ENCODE measurements at places on chromosomes 2 and 18.

DNA sequence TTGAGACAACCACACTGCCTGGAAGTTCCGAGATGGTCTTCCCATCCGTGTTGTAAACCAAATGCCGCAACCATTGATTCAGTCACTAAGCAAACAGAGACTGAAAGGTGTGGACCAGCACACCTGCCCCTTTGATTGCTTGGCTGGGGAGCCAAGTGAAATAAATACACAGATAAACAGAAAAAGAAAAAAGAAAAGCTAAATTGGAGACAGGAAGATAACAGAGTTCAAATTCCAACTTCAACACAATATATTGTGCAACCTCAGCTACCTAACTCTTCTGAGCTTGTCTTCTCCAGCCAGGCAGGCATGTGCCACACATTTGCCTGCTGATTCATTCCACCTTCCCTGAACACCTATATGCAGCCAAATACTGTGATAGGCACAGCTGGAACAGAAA, 110.9 kb downstream of the PID1 start:
- DNase-seq = no peak

- DNase-seq = no peak
Measured at GRCh38 chr2:74991977-74992376, 33.5 kb downstream of the POLE4 start.

DNA sequence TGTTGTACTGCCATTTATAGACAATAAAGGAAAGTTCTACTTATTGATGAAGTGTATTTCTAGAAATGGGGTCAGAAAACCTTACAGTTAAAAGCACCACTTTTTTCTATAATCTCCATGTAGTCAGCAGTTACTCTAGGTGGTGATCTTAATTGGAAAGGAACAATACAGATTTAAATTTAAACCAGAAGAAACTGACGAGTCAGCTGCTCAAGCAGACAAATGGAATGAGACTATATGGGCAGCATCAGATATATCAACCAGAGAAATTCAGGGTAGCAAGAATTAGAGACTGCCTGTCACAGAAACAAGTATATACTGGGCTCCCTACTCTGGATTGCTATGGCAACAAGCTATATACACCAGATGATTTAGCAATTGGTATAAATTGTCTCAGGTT, 99.6 kb upstream of the SCG2 start:
- no peak for DNase-seq

DNA sequence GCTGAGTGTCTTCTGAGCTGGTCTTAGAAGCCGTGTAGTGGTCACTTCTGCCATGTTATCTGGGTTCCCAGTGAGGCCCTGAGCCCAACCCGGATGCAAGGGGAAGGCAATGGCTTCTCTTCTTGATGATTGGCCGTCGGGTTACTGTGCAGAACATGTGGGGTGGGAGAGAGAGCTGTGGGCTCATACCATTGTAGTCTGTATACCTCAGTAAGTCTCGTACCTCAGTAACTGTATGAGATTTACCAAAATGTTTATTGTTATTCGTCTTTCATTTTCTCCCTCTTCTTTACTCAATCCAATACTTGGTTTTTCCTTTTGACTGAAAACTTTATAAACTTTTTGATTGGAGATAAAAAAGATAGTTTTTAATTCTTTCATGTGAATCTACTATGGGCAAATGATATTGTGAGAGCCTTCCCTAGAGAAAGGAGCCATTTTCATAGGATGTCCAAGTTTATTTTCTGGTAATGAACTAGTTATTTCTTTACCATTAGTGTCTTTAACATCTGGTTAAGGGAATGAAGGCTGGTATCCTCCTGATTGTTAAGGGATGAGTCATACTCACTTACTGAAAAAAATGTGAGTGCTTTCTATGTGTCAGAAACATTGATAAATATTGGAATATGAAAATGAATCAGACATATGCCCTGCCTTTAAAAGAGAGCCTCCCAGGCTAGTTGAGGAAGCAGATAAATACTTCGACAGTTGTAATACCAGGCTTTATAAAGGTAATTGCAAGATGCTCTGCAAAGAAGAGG, 129.9 kb downstream of the PRPF40A start:
- DNase-seq = no peak

DNA sequence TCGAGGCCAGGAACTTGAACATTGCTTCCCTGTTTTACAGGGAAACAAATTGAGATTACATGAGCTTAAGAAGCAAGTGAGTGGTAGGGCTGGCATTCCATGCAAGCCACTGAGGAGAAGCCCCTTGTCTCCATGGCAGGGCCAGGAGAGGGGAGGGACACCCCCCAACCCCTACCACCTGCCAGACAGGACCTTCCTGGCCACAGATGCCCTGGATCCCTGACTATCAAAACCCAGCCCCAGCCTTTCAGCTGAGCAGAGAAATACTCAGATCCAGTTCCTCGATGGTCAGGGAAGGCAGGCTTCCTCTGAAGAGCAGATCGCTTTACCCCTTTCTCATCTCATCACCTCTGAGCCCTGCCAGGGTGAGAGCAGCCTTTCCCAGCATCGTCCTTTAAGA, 53.8 kb upstream of the ALPP start:
- no peak for DNase-seq

GRCh38 chr2:228654707-228655106, 473.2 kb upstream of the SPHKAP start:
- no peak for DNase-seq

GRCh38 chr18:32684096-32684495, 88.7 kb downstream of the KLHL14 start:
- no peak for DNase-seq

DNA sequence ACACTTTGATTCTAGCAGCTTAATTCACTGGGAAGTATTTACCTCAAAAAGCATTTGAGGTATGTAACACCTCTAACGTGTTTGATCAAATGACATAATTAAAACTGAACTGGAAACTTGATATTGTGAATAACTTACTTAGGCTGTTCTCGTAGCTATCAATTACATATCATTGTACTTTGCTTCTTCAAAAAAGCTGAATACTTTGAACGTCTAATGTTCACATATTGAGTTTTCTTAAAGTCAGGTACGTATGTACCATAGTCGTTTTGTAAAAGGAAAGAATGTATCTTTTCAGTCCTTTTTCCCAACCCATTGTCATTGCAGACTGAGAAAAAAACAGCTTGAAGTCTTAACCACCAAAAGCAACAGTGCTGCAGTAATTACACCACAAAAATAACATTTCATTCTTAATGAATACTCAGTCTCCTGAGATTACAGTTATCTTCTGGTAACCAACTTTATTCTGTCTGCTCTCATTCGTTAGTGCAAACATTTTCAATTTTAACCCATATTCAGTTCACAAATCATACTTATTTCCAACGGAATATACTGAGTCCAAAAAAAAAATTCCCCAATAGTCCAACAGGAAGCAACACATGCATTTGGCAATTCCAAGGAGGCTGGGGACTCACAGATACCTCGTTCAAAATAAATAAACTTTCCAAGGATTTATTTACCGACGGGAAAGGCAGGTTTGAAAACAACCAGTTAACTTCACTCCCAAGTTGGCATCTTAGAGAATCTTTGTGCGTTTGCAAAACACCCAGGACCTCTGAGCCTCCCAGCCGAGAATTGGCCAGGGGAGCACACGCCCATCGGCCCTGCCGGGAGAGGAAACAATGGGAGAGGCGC, 1.1 kb downstream of the CHN1 start:
- no peak for DNase-seq

- DNase-seq = no peak
Measured at GRCh38 chr2:9089831-9090230, 86.3 kb upstream of the MBOAT2 start.

GRCh38 chr2:112627060-112628040, 18.4 kb upstream of the SLC20A1 start:
- no peak for DNase-seq

DNA sequence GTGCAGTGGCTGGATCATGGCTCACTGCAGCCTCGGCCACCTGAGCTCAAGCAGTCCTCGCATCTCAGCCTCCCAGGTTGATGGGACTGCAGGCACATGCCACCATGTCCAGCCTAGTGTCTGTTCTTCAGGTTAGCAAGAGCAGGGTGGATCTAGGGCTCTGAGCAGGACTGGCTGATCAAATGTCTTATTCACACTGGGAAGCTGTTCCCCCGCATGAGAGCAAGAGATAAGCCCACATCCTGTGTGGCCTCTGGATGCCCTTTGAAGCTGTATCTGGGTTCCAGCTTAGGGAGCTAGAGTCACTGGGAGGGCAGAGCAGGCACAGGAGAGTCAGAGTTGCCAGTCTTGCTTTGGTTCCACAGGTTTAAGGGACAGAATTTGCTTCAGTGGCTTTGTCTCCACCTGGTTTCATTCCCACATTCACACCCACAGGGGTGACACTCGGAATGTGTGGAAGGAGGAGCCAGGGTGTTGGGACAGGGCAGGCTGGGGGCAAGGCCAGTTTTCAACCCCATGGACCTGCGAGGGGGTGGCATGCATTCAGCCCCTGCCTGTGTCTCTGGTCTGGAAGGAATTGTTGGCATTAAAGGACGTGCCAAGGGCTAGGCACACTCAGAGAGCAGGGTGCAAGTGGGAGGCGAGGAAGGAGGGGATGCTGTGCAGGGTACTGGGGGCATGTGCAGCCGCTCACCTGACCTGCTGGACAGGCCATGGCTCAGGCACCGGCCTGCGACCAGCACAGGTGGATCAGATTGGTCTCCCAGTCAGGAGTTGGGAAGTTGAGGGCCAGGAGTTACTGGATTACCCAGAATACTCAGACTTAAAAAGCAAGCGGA, 24.5 kb downstream of the PTPN18 start:
- DNase-seq = peak; percentile 63

DNA sequence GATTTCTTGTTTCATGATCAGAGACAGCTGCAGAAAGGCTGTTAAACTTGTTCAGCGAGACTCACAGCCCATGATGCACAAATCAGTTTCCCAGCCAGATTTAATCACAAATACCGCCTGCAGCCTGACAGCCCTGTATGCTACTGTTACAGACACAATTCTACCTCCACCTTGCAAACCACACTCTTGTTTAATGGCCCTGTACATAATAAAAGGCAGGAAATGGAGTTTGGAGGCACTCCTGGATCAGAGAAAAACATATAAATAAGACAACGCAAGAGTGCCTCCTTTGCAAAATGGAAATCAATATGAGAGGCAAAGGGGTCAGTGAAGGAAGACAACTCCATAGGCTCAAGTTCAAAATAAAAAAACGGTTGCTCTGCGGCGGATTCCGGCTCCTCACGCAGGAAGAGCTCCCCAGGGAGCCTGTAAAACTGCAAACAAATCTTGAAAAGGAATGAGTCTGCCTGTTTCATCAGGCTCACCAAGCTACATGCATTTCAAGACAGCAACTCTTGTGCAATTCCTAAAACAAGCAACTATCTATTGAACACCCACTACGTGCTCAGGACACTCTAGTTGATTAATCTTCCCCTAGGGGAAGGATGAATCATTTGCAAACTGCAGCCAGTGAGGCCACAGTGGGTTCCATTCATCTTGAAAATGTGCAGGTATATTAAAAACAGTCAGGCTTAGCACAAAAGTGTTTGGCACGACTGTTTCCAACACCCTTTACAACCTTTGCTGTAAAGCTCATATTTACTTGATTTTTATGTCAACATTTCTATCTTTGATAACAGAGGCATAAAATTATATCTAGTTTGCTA, 37.5 kb downstream of the TBC1D8 start:
- DNase-seq = no peak

GRCh38 chr2:70039366-70039765, 47.9 kb upstream of the PCBP1 start:
- no peak for DNase-seq

DNA sequence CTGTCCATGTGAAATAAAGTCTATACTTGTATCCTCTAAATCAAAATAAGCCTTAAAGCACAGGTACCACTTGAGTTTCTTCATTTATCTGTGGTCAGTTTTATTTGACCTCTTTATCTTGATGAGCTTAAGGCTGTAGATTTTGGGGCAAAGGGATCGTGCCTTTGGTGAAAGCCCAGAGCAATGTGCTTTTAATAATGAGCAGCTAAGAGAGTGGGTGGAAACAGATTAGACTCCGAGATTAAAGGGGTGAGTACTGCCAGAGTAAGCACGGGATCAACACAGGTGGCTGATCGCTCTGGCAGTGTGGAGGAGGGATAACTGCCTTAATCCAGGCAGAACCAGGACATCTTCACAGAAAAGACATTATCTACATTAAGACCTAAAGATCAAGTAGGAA, 280.4 kb downstream of the TDRD15 start:
- no peak for DNase-seq

GRCh38 chr18:22935431-22935830, 2.3 kb downstream of the RBBP8 start:
- no peak for DNase-seq

DNA sequence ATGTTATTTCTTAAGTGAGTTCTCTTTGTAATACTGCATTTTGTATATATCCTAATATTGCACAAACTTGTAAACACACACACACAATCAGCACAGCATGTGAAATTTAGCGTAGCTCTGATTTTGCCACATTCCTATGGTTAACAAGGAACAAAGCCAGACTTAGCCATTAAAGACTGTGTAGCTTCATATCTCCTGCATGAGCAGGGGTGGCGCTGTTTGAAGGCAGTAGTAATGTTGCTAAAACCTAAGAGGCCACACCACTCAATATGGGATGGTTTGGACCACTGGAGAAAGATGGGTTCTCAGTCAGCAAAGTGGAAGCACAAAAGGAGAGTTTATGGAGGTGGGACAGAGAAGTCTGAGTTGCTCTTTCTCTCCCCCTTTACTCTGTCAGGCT, 61.1 kb upstream of the RND3 start:
- no peak for DNase-seq

DNA sequence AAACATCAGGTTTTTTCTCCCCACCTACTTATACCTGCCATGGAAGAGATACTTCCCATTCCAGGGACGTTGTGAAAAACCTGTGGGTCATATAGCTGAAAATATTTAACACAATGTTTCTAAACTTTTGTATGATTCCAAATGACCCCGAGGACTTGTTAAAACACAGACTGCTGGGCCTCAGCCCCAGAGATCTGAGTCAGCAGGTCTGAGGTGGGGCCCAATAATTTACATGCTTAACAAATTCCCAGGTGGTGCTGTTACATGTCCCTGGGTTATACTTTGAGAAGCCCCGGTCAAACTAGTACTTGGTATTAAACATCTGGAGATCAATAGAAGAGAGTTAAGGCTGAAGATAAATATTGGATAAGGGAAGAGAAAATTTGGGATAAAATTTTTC, 71.4 kb upstream of the FRZB start:
- DNase-seq = no peak

DNA sequence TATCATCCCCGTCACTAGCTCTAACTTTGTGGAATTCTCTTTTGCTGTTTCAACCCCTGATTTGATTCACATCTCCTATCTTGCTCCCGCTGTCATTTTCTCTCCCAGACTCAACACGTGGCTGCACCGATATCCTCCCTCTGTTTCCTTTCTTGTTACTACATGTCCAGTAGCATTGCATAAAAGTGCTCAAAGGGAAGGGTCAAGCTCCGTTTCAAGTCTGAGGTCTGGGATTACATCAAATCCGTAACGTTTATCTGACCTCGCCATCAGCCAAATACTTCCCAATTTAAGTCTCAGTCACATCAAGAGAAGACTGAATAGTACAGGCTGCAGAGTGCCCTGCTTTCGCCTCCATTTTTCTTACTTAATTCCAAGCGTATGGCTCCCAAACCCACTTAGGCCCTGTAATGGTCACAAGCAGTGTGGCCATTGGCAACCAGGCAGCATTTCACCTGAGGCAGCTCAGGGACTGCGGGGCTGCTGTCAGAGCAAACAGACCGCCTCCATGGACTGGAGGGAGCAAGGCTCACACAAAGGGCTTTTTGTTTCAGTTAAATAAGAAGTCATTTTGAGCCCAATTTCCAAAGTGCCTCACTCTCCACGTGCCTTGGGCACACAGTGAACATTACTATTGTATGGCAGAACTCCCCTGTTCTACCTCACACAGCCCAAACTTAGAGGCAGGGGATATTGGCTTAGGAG, 217.8 kb downstream of the BCL11A start:
- no peak for DNase-seq

GRCh38 chr18:2905854-2906703, 59.3 kb downstream of the EMILIN2 start:
- peak; percentile 49 for DNase-seq

All from CMK (cell line).